ENCODE measurements at places on chromosomes 1 and 21. TPM values are rescaled to one million over a fixed set of nuclear protein-coding genes. Genes with fewer than 3 reads are reported as not detected.

The TMEM82 gene
- total RNA-seq: not detected

The FCRL5 gene
- total RNA-seq: not detected

The CHAF1B gene
- 10.5 TPM for total RNA-seq

The KRTAP7-1 gene
- total RNA-seq: not detected

The MROH9 gene
- not detected for total RNA-seq

The LACTBL1 gene
- total RNA-seq: not detected

The CD46 gene
- total RNA-seq: 70.8 TPM

The SEMA4A gene
- 0.42 TPM for total RNA-seq

The KRTAP13-2 gene
- total RNA-seq: not detected

Measured in A549 treated with ZK216348 at 1 μM for 4 hours (cell line).